IMR-90 (cell line): ENCODE measurements at places on chromosomes 5 and 9.
A peak's percentile ranks its signal among the peaks of the same experiment; 100 is the strongest.

DNA sequence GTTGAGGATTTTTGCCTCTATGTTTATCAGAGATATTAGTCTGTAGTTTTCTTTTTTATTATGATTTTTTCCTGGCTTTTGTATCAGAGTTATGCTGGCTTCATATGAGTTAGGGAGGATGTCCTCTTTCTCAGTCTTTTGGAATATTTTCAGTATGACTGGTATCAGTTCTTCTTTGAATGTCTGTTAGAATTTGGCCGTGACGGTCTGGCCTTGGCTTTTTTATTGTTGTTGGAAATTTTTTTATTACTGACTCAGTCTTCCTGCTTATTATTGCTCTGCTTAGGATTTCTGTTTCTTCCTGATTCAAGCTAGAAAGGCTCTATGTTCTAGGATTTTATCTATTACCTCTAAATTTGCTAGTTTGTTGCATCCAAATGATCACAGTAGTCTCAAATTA lies 421.9 kb downstream of the CDH10 start:
- no peak overlapping the region for H3K27ac ChIP-seq
- peak; percentile 5 for DNase-seq
- no peaks in the 10 kb centered on the region for H3K27me3 ChIP-seq
- no peak overlapping the region for H3K4me3 ChIP-seq
- H3K36me3 ChIP-seq: no peaks in the 10 kb centered on the region

DNA sequence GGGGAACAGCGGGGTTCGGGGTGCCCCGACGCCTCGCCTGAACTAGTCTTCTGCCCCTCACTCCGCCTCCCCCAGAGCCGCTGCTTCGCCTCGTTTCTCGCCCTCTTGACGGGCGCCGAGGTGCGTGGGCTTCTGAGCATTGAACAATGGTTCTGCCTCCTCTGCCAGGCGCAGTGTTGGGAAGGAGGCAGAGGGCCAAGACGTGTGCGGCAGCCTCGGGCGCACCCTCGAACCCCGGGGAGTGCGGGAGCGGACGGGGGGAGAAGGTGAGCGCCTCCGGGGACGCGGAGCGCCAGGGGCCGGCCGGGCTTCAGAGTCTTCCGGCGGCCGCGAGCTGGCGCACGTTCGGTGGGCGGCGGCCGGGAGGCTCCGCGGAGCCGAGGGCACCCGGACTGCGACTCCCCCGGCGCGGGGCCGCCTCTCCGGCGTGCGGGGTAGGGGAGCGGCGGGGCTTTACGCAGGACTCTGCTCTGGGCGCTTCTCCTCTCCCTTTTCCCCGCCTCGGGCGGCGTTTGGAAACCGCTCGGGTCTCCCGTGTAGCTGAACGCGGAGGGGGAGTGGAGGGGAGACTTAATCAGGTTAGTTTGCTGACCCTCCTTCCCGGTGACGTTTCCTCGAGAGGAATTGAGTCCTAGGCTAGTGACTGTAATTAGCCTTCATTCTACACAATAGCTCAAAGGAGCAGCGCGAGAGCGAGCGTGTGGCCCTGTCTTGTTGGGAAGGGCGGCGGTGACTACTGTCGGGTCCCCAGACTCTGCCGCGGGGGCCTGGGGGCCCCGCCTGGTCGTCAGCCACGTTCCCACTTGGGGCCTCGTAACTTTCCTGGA lies 1.1 kb downstream of the VLDLR start:
- H3K36me3 ChIP-seq: no peaks in the 10 kb centered on the region
- H3K4me1 ChIP-seq: peaks cover 2% of the 10 kb centered on the region; the same call in 1 of the 2 replicates
- peak overlapping the region; percentile 74 for H3K27ac ChIP-seq
- H3K4me3 ChIP-seq: peak overlapping the region; percentile 79

DNA sequence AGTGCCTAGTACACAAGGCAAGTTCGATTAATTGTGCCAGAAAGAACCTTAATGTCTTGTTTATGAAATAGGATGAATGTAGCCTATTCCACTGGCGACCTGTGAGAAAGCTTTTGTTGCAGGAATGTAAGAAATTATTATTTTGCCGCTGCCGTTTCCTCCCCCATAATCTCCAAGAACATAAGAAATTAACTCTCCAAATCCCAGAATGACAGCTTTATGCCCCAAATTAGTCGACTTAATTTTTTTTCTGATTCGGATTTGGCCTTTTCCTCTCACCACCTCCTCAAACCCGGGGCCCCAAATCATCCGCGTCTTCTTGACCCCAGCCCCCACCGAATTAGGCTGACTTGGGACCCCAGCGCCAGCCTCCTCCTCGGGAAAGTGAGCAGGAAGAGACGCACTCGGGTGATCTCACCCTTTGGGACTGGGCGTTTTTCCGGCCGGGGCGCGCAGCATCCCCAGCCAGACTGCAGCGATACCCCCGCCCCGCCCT lies 682 bp upstream of the SPTAN1 start:
- no peaks in the 10 kb centered on the region for H3K27me3 ChIP-seq
- peaks cover 13% of the 10 kb centered on the region for H3K4me1 ChIP-seq
- H3K4me3 ChIP-seq: peak overlapping the region; percentile 68
- H3K27ac ChIP-seq: peak overlapping the region; percentile 74

GRCh38 chr5:139574641-139575312 lies 13.6 kb downstream of the UBE2D2 start:
- peaks cover 7% of the 10 kb centered on the region for H3K36me3 ChIP-seq
- H3K4me1 ChIP-seq: peaks cover 11% of the 10 kb centered on the region
- no peaks in the 10 kb centered on the region for H3K27me3 ChIP-seq
- peak; percentile 62 for DNase-seq

- DNase-seq: peak; percentile 16
- peaks cover 46% of the 10 kb centered on the region for H3K27me3 ChIP-seq
- H3K27ac ChIP-seq: no peak overlapping the region
- no peaks in the 10 kb centered on the region for H3K36me3 ChIP-seq
Observed at GRCh38 chr5:176676361-176676824, 29.1 kb downstream of the TSPAN17 start.

GRCh38 chr5:175629261-175629660 lies 28.6 kb upstream of the HRH2 start:
- no peaks in the 10 kb centered on the region for H3K4me1 ChIP-seq
- H3K27me3 ChIP-seq: no peaks in the 10 kb centered on the region
- H3K36me3 ChIP-seq: no peaks in the 10 kb centered on the region
- H3K4me3 ChIP-seq: no peak overlapping the region

DNA sequence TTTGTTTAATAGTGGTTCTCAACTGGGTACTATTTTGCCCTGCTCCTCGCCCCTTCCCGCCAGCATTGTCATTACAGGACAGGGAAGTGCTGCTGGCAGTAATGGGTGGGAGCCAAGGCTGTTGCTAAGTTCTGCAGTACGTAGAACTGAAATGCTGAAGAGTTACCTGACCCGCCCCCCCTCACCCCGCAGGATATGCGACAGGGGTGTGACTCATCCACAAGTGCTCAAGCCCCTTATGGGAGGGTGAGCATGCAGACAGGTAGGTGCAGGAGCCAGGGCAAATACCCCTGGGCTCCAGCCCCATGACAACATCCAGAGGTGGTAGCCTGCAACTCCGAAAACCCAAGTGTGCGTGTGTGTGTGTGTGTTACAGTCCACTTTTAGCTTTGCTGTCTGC lies 35.7 kb downstream of the LRRC70 start:
- H3K4me1 ChIP-seq: no peaks in the 10 kb centered on the region
- DNase-seq: no peak
- 0 out of 2 replicates have a peak, but pooled peaks cover 4% of the 10 kb centered on the region for H3K36me3 ChIP-seq

GRCh38 chr9:70935856-70936255 lies 185.6 kb downstream of the TRPM3 start:
- no peaks in the 10 kb centered on the region for H3K36me3 ChIP-seq
- H3K27ac ChIP-seq: no peak overlapping the region
- DNase-seq: no peak
- H3K4me1 ChIP-seq: no peaks in the 10 kb centered on the region

DNA sequence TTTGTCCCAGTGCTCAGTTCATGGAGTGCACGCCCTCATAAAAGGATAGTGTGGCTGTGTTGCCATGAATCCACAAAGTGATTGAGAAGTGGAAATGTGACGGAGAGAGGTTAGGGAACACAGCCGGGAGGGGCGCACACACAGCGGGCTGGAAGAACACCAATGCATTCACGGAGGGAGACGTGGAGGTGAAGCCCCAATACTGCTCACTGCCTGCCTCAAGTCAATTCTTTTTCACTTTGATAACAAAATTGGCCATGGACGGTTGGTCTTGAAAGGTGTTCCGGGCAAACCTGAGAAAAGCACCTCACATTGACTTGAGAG lies 424.1 kb downstream of the MED10 start:
- no peak overlapping the region for H3K27ac ChIP-seq
- H3K4me1 ChIP-seq: no peaks in the 10 kb centered on the region
- no peak overlapping the region for H3K4me3 ChIP-seq
- no peaks in the 10 kb centered on the region for H3K36me3 ChIP-seq
- DNase-seq: no peak
